Skeletal muscle cell (primary cell): ENCODE measurements at places on chromosomes 11 and 22.

DNA sequence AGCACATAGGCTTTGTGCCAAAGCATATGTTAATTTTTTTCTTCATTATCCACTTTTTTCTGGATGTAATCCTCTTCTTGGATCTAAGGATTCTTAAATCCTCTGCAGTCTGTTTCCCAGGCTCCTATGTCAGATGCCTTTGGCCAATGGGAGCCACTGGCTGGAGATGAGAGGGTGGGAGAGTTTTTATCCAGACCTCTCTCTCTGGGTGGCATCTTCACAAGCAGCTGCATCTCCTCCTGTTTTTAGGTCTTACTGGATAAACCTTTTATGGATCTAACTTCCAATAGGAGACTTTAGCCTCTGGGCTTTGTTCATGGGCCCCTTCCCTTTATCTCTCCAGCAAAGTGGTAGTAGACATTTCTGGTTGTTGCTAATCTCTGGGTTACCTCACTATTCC, 22.4 kb upstream of the MPPED2 start:
- DNase-seq = no peak

DNA sequence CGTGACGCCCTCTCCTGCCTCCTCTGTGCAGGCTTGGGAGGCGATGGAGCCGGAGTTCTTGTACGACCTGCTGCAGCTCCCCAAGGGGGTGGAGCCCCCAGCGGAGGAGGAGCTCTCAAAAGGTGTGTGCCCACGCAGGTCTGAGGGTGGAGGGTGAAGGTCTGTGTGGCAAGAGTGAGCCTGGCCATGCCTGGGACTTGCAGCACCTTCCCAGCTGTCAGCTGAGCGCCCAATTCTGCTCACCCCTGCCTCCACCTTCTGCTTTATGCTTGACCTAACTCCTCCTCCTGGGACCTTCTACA, 2.5 kb downstream of the PARVG start:
- no peak for DNase-seq

GRCh38 chr11:72984453-72985077, 157.6 kb downstream of the FCHSD2 start:
- DNase-seq = no peak

- no peak for DNase-seq
Observed at GRCh38 chr11:5366856-5367255, 15.5 kb downstream of the OR51B6 start.

DNA sequence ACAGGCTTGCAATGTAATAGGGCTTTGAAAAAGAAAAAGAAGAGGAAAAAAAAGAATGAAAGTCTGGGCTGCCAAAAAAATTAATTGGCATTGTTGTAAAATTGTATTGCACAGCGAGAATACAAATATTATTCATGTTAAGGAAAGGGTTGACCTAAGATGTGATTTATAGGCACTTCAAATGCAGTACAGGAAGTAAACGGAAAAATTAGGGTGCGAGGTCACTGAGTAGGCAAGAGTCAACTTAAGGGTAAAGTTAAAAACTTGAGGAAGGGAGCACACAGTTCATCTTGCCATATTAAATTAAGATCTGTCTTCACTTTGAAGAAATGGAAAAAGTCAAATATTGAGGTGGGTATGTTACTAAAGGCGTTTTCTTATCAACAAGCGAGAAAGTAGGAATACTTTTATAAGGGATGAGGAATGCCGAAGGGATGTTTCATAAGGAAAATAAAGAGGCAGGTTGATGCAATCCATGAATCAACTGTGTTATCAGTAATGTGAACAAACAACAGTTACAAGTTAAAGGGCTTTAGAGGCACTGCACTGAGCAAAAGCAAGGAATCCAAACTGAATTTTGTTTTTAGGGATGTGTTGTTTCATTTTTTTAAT, 123.0 kb downstream of the WT1 start:
- DNase-seq = no peak

- DNase-seq = peak; percentile 21
Observed at GRCh38 chr11:10638316-10638925, 55.1 kb downstream of the IRAG1 start.

DNA sequence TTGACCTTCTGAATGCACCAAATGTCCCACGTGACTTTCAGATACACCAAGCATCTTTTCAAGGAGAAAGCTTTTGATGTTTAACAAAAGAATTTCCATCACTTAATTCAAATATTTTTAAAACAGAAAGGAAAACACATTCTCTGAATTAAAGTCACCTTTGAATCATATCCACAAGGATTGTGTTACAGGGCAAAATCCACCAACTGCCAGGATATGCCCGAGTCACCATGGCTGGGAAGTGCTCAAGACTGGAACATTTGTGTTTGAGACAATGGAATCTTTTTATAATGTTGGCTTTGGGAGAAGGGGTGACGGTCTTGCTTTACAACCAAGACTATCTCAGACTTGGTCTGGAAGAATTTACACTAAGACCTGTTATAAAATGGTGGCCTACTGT, 40.8 kb downstream of the BID start:
- DNase-seq = no peak

GRCh38 chr11:64675450-64676260, 47.3 kb downstream of the NRXN2 start:
- peak; percentile 83 for DNase-seq

GRCh38 chr11:114200351-114201133, 95.7 kb upstream of the NNMT start:
- DNase-seq = no peak

GRCh38 chr11:26622181-26622580, 50.1 kb upstream of the MUC15 start:
- DNase-seq = no peak

DNA sequence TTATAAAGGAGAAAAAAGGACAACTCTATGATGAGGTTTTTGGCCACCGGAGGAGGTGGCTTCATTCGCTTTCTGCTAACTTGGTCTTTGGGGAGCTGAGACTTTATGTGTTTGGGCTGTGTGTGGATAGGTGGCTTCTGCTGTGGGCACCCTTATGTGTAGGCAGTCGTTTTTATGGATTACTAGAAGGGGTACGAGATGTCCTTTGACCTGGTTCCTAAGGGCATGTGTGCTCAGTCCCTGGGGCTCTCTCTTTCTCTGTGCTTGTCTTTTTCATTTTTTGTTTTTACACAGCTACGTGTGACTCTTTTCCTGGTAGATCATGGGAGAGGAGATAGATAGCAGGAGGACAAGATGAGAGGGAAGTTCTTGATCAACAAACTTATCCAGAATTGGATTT, 93.4 kb downstream of the TEAD1 start:
- no peak for DNase-seq

DNA sequence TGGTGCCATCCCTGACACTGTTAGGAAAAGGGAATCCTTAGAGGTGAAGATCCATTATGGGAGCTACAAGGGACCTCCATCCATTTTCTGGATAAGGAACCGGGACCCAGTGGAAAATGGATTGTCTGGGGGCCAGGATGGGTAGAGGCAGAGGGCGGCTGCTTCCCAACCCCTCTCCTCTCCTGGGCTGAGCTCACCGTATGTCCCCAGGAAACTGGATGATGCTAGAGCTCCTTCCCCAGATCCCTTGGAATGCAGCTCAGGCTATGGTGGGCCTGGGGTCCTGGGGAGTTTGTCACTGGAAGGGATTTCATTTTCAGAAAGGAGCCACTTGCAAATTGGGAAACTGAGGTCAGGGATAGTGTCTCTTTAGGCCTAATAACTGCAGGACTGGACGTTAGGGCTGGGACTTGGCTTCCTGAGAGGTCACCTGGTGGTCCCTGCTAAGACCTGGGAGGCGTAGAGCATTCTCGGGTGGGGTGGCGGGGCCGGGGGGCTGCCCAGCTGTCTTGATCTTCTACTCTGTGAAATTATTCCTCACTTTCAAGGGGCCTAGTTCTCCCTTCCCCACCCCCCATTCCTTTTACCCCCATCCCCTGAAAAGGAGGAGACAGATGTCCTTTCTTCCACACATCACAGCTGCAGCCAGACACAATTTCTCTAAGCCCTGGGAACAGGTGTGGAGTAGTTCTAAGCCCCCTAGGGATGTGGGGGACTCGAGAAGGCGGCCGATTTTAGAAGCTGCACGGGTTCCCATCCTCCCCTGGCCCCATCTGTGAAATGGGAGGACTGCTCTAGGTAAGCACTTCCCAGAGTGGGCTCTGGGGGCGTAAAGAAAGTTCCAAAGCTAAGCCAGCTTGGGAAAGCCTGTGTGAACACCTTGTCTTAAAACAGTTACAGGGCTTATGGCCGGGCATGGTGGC, 99.8 kb downstream of the PKNOX2 start:
- no peak for DNase-seq

- no peak for DNase-seq
Observed at GRCh38 chr11:65431451-65432099, 9.0 kb downstream of the NEAT1 start.

- DNase-seq = no peak
Observed at GRCh38 chr22:41286639-41287091, 678 bp upstream of the RANGAP1 start.

- peak; percentile 56 for DNase-seq
Observed at GRCh38 chr11:93570759-93571413, 27.7 kb upstream of the SMCO4 start.

DNA sequence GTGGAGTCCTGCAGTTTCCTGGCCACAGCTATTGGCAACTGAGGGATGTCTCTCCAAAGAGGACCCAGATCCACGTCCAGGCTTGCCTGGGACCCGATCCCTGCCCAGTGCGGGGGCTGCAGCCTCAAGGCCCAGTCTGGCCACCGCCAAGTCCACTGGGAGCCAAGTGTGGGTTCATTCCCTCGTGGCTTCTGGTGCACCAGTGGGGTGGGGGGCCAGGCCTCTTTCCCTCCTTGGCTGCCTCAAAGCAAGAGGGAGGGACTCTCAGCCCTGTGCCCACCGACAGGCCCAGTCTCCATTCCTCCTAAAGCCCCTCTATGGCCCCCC, 13.3 kb upstream of the PIM3 start:
- DNase-seq = no peak

DNA sequence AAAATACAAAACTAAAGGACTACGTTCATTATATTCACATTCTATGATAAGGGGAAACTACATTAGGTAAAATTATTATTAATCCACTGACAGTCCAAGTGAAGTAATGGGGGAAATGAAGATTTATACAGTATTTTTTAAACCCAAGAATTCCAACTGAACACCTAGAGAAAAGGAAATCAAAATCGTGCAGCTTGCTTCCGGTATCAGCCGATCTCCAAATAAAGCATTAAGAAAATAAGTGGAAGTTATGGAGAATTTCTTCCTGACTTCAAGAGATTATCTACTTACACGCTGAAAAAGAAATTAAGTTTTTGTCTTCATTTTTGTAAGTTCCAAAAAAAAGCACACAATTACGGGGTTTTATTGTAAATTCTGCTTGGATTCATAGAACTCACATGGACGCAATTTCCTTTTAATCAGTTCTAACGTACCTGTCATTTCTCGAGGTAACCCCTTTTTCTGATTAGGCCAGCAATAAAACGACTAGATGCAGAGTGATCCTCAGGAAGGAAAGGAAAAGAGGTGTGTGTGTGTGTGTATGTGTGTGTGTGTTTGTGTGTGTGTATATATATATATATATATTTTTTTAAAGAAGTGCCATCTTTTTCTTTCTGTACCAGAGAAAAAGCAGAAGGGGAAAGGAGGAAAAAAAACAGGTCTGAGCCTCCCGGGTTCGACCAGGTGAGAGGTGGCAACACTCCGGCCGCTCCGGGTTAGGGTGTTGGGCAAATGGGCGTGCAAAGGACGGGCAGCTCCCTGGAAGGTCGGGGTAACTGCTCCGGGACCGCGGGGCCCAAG, 1.1 kb downstream of the ZBTB44 start:
- DNase-seq = no peak

- no peak for DNase-seq
Observed at GRCh38 chr22:45626198-45626651, 45.4 kb upstream of the ATXN10 start.

DNA sequence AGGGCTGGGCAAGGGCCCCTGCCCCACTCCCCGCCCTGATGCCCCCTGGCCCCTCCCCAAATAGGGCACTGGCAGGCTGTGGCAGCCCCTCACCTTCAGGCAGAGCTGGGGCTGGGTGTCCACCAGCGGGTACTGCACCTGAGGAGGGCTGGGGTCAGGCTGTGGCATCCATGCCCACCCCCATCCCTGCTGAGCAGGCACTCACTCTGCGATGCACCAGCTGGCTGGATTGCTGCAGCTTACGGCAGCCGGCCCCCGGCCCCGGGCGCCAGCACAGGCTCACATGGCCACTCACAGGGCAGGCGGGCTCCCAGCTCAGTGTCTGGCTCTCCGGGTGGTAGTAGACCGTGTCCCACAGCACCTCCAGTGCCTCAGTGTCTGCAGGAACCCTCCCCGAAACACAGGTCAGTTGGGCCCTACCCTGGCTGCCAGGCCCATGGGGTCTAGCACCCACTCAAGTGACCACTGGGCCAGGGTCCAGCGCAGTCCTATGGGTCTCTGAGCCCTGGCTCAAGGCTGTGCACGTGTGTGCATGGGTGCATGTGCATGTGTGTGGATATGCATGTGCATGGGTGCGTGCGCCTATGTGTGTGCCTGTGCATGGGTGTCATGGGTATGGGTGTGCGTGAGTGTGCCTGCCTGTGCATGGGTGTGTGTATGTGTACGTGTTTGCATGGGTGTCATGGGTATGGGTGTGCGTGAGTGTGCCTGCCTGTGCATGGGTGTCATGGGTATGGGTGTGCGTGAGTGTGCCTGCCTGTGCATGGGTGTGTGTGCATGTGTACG, 14.4 kb downstream of the IL17REL start:
- DNase-seq = no peak
